ENCODE measurements at places on chromosomes 11 and 22.

- peak; percentile 88 for DNase-seq
Measured at GRCh38 chr22:23282089-23282501, 101.8 kb downstream of the BCR start.

DNA sequence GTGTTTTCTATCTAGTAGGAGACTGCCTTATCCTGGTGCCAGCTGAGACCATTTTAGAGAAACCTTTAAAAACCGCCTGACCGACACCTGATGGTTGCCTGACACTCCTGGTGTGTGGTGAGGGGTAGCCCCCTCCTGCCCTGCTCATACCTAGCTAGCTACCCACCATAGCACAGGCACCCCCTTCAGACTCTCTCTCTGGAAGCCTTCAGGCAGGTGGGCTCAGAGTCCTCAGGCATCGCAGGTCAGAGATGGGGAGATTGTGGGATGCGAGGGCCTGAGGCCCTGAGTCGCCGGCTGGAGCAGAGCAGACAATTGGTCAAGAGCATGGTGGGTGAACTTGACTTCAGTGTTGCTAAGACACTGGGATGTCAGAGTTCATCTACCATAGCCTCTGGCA, 424.6 kb downstream of the BRD1 start:
- no peak for DNase-seq

- DNase-seq: no peak
Measured at GRCh38 chr11:79437278-79437980, 3.4 kb downstream of the TENM4 start.

GRCh38 chr11:132202621-132203020, 832.2 kb downstream of the NTM start:
- no peak for DNase-seq

- DNase-seq: no peak
Measured at GRCh38 chr22:27732841-27733240, 68.7 kb downstream of the MN1 start.

DNA sequence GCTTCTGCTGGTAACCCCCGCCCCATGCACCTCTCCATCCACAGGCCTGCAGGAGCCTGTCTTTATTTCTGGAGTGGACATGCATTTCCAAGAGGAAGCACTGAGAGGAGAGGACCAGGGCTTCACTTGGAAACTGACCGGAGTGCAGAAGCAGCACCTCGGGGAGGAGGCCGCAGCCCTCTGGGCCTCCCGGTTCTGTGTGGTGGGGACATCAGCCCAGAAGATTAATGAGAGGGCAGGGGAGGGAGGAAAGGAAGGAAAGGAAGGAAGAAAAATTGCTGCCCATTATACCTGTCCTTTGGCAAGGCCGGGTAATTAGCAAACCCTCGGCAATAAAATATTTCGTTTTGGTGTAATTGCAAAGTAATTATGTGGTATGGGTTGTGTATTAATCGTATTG, 97.0 kb downstream of the TP53I11 start:
- no peak for DNase-seq

DNA sequence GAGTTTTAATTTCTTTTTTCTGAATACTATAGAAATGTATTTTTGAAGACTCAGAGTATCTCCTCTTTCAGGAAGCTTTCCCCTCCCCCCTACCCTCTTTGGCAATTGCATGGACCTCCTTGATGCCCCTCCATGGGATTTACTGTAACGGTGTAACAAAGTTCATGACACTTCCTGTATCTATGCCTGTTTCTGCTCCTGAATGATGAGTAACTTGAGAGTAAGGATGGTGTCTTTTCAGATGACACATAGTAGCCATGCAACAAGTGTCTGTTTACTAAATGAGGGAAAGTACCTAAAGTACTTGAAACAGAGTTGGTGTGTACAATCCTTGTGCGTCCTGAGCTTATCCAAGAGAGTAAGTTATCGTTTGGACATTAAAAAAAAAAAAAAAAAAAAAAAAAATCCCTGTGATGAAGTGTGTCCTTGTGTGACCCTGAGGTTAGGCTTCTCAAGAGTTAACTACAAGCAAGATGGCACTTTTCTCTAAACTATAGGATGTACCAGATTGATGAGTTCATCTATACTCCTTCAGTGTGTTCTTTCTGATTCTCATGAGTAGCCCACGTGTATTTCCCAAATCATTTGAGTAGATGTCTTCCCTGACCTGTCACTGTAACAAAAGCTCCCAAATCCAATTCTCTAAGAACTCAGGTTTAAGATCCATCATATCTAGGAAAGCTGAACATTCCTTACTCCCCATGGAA, 7.4 kb downstream of the ETS1 start:
- peak; percentile 83 for DNase-seq

GRCh38 chr11:78860720-78861422, 286.2 kb upstream of the NARS2 start:
- DNase-seq: no peak

GRCh38 chr11:15159085-15159484, 44.4 kb downstream of the INSC start:
- DNase-seq: peak; percentile 40

DNA sequence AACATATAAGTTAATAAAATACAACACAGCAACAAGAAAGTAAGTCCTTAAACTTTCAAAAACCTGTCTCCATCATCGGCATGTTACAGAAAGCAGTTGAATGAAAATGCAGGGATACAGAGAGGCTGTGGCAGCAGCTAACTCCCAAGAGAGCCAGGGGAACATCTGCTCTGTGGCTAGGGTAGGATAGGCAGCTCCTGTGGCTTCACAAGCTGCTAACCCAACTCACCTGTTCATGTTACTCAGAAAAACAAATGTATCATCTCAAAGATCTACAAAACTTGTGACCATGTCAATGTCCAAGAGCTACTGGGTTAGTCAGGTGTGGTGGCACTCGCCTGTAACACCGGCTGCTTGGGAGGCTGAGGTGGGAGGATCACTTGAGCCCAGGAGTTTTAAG, 15.2 kb upstream of the PLAAT3 start:
- DNase-seq: no peak

- DNase-seq: no peak
Measured at GRCh38 chr11:103633819-103634590, 402.4 kb upstream of the DDI1 start.

DNA sequence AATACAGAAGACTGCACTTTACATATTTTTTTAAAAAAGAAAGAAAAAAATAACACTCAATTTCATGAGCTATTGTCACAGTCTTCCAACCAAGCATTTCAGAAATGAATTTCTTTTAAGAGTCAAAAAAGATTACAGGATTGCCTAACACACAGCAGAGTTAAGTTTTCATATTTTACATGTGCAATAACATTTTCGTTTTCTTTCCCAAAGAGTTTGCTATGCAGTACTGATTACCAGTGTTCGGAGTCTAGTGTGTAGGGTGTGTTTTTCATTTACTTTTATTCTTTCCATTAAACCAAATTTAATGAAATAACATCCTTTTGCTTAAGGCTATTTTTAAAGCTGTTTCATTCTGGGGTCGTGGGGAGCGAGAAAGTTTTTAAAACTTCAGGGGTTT, 53.2 kb downstream of the MN1 start:
- no peak for DNase-seq

- no peak for DNase-seq
Measured at GRCh38 chr22:24011735-24012068, 598 bp downstream of the CABIN1 start.

DNA sequence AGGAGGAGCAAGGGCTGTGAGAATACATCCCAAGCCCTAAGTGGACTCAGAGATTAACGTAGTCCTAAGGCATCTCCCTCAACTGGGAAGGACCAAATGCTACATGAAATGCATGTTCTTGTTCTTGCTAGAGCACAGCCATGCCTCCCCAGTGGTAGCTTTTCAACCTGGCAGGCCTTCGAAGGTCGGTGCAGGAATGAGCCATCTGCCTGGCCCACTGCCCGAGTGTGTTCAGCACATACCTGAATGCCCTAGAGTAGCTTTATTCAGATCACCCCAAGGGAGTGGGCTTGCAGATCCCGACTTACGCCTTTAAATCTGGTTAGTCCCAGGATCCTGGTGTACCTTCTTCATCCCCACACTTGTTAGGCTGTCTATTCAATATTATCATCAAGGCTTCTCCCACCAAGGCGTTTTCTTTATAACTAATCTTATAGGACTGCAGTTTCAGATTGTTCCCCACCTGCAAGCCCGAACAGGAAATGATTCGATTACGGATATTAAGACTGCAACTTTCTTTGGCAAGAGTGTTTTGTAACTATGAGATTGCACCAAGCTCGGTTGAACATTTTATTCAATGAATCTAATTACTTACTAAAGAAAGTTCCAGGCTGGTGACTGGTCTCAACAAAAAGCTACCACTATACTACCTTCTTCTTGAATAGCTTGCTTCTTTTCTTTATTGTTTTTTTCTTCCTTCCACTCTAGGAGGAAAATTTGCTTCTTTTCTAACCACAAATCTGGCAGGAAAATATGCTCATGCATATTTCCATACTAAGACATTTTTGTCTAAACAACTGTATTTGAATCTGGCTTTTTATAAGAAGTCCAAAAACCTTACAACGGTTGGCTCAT, 115.6 kb downstream of the SGSM3 start:
- DNase-seq: peak; percentile 57

- DNase-seq: no peak
Measured at GRCh38 chr22:48872271-48873190, 955.1 kb downstream of the BRD1 start.

DNA sequence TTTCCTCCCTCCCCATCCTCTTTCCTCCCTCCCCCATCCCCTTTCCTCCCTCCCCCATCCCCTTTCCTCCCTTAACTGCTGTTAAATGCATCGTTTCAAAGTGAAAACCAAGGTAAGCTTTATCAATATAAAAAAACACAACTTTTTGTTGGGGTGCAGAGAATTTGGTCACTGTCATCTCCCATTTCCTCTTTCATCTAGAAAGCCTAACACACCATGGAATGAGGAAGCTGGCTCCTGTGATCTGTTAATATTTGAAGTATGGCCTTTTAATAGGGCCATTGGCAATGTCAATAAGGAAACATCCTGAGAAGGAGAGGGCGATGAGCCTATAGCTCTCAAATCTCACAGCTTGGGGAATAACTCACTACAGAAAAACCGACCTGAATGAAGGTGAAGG, 7.0 kb downstream of the EXPH5 start:
- DNase-seq: no peak

GRCh38 chr22:47567126-47568090, 805.0 kb downstream of the TBC1D22A start:
- DNase-seq: no peak

- DNase-seq: no peak
Measured at GRCh38 chr22:40595497-40596234, 40.9 kb downstream of the MRTFA start.

GRCh38 chr11:134261626-134262488, 8.5 kb downstream of the ACAD8 start:
- DNase-seq: no peak

- DNase-seq: no peak
Measured at GRCh38 chr11:118894192-118894591, 10.5 kb downstream of the CXCR5 start.

GRCh38 chr22:17065433-17065832, 19.4 kb upstream of the IL17RA start:
- DNase-seq: no peak

GRCh38 chr22:40957601-40958000, 6.4 kb downstream of the RBX1 start:
- DNase-seq: no peak

- no peak for DNase-seq
Measured at GRCh38 chr11:92278791-92279433, 54.3 kb downstream of the FAT3 start.

- DNase-seq: no peak
Measured at GRCh38 chr11:86933891-86934581, 21.2 kb downstream of the FZD4 start.

DNA sequence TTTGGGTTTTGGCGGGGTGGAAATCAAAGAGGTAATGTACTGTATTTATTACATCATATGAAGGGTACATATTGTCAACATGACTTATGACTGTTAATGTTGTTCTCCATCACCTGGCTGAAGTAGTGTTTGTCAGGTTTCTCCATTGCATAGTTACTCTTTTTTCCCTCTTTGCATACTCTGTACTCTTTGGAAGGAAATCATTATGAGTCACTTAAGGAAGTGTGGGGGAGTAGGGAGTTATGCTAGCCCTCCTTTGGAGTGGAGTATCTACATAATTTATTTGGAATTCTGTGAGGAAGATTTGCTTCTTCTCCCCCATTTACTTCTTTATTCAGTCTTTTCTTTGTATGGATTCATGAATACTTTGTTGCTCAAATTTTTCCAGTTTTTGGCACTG, 3.6 kb upstream of the PGR start:
- no peak for DNase-seq

DNA sequence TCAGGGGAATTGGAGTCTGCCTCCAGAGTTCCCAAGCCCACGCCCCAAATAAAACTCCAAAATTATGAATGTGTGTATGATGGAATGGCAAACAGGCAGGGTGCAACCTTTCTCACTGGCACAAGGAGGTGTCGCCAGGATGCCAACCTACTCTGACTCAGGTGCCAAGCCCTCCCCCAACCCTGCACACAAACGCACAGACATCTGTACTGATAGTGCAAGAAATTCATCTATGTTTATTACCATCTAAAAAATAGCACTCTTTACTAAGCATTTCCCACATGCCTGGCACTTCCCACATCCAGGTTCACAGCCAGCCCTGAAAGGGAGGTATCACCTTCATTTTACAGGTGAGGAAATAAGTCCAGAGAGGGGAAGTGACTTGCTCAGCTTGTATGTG, 1.2 kb downstream of the PLA2G3 start:
- no peak for DNase-seq

DNA sequence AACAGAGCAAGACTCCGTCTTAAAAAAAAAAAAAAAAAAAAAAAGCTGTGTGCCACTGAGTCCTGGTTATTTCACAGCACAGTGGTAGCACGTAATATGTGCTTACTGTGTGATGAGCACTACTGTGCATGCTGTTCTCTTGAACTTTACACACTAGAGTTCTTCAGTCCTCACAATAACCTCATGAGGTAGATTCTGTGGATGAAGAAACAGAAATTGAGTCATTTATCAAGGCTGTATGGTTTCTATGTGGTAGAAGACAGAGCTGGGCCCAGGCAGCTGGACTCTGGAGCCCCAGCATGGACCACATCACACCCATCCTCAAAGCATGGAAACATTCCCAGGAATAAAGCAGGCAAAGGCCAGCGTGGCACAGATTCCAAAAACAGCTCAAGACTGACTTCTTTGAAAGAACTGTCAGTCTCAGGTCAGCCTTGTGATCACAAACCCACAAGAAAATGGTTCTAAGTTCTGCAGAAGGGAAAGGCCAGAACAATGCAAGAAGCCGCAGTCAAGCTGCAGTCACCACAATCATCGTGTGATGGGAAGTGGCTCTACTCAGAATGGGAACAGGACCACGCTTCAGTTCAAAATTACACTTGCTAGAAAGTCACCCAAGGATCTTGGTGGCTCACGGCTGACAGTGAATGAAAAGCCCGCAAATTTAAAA, 49.5 kb downstream of the MICAL3 start:
- no peak for DNase-seq

GRCh38 chr11:9573775-9574621, 528 bp downstream of the WEE1 start:
- DNase-seq: no peak

- DNase-seq: peak; percentile 55
Measured at GRCh38 chr11:36308577-36308976, 12.5 kb downstream of the PRR5L start.

GRCh38 chr22:28892175-28892731, 8.9 kb downstream of the ZNRF3 start:
- no peak for DNase-seq

GRCh38 chr11:535210-535518, 212 bp downstream of the HRAS start:
- DNase-seq: no peak
